ENCODE measurements at places on chromosomes 4 and X.

DNA sequence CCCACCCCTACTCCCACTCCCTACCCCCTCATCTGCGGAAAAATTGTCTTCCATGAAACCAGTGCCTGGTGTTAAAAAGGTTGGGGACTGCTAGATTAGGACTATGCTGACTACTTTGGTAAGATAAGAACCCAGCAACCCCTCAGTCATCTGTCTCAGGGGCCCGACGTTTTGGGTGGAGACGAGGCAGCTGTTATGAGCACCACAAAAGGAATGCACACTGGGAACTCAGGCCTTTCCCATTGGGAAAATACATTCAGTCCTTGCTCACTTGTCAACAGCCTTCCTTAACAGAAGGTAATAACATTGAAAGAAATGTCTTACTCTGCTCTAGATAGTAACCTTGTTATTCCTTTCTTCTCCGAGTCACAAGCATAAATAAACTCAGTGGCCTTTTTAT is 310.8 kb downstream of the AFF2 start:
- DNase-seq: no peak

DNA sequence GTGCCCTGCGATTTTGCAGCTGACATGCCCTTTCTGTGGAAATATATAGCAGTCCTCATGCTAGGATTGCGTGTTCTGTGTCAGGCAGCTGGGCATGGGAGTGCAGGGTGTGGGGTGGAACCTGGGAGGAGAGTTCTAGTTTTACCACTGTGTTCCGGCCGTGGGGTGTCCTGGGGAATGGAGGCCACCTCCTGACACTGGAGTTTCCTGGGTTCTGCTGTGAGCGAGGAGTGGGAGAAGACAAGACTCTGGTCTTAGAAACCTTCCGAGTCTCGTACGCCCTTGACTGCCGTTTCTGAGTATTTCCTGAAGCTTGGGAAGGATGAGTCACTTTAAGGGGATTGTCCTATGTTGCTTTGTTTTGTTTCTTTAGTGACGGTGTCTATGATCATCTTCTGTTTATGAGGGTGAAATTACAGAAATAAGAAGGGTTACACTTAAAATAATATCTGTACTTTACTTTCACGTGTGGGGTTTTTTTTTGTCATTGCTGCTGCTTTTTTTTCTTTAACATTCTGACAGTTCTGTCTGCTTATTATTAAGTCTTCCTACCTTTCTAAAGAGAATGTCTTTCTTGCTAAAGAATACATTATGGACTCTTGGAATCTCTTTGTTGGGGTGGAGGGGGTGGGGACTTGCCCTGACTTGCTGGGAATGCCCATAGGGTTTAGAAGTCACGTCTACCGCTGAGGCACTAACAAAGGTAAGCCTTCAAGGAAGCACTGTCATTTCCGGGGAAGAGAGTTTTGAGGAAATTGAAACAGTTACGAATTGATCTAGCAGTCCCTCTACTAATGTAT is 19.1 kb downstream of the CD99 start:
- DNase-seq: no peak

DNA sequence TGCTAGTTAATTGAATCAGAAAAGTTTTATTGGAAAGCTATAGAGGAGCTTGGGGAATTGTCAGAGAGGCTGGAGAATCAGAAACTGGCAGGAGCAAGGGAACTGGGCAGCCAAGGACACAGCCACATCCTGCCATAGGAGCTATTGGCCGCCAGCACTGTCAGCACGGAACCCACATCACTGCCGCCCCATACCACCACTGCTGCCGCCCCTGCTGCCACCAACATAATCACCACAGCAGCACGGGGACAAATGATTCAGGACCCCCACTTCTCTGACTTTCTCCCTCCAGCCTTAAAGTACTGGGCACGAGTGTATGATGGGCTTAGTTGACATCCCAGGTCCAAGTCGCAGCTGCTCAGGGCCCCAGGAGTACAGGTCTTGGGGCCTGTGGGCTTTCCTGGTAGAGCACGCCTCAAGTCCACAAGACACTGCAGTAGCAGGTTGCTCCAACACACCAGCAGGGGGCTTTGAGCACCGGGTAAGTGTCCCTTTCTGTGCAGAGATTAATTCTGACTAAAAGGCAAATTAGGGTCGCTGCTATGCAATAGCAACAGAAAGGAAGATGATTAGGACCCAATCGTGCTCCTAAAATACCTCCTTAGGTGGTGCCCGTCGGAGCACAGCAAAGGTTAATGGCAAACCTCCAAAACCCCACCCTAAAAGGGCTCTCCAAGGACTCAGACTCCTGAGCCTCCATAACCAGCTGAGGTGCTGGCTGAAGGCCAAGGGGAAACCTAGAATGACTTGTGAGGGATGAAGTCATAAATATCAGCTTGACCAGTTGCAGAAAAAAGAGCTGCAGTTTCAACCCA is 6.9 kb downstream of the PJA1 start:
- DNase-seq: no peak

DNA sequence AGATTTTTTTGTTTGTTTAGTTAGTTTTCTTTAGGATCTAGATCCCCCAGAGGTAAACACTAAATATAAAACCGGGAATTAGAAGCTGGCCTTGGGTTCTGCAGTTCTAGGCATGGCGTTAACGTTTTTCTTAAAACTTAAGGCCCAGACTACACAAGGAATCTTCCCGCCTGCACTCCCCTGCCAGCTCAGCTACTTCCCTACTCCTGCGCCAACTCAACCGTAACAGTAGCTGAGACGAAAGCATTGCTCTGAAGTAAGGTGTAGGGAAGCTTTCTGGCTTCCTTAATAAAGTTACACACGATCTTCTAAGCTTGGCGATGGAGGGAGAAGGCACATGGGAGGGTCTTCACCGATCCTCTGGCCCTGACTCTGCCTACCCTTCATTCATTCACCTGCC is 37.1 kb downstream of the CPE start:
- no peak for DNase-seq

DNA sequence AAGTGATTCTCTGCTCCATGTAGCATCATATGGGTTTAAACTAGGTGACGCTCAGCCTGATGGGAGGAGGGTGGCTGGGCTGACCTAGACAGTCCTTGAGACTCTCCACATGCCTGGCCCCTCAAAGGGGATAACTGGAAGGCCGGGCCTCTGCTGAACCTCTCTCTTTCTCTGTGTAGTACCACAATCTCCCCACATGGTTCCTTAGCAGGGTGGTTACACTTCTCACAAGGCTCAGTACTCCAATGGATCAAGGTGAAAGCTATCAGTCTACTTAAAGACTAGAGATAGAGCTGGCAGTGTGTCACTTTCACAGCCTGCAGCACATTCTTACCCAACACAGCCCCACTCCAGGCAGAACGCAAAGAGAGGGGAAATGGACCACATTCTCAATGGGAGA is 80.4 kb downstream of the LDB2 start:
- no peak for DNase-seq

GRCh38 chr4:37595875-37596680 is 90.1 kb downstream of the RELL1 start:
- DNase-seq: no peak

GRCh38 chr4:95982516-95982915 is 142.6 kb downstream of the PDHA2 start:
- DNase-seq: no peak

DNA sequence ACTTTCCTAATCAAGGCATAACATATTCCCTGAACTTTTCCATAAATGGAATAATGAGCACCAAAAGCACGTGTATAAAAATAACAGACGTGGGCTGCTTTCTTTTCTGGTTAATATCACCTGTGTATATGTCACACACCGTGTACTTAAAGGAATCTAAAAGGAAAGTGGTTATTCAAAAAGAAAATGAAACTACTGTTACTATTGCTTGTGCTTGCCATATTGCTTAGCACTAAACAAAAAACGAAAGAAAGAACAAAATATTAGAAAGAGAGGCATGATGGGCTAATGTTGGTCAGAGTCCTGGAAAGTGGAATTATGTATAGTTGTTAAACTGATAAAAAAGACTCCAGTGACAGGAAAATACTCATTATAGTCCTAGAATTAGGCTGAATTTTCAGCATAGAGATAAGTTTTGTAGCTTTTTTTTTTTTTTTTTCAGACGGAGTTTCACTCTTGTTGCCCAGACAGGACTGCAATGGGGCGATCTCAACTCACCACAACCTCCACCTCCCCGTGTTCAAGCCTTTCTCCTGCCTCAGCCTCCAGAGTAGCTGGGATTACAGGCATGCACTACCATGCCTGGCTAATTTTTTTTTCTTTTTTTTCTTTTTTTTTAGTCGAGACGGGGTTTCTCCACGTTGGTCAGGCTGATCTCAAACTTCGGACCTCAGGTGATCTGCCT is 123.2 kb downstream of the PABPC4L start:
- DNase-seq: no peak

DNA sequence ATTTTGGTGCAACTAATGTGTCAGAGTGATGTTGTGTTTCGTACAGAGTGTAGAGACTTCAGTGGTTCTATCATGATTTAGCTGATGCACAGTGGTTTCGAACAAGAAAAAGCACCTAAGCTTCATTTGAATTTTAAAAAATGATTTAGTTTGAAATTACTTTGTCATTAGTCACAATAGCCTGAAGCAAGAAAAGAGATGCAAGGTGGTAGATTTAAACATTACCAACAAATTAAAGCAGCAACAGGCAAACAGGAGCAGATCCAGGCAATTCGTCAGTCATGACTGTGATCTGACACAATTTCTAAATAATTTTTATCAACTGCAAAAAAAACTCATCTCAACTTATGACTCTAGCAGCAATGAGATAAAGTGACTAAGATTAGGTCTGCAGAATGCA is 24.6 kb upstream of the COX7B2 start:
- DNase-seq: no peak

DNA sequence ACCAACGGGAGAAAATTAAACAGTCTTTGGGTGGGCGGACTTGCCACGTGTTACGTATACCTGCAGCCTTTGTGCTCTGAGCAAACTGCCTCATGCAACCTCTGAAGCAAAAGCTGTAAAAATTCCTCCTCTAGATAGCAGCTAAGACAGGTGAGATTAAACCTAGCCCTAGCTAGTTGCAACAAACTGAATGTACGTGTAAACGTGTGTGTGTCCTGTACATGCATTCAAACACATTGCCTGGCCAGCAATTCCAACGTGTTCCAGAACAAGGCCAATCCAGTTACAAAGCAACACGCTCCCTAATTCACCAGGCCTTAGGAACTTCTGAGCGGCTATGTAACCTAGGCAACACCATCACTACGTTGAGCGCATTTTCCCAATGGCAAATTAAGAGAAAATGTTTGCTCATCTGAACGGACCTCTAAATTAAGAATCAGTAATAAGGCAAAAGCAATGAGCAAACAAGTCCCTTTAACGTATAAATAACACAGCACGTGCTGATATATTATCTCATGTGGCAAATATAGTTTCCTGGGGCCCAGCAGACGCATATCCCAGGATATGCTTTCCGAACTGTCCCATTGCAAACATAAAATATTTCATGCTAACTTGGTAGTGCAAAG is 792 bp downstream of the PPID start:
- DNase-seq: no peak

GRCh38 chr4:110195561-110196205 is 2.7 kb downstream of the ELOVL6 start:
- DNase-seq: no peak

- DNase-seq: no peak
Observed at GRCh38 chr4:165783626-165784025, 89.4 kb upstream of the TLL1 start.

DNA sequence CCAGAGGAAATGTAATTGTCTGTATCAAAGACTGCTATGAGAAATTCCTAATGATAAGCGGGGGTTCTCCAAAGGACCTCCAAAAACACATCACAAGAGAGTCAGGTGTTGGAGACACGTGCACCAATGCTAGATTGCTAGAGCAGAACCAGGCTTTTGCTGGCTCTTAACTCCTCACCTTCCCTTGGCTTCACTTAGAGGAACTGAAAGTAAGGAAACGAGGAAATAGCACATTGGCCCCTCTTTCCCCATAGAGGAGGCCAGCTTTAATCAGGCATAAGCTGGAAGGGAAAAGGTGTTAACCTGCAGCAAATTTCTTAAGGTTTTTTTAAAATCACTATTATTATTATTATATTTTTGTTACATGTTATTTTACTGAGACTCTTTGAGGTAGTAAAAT is 13.6 kb downstream of the OTC start:
- DNase-seq: no peak

DNA sequence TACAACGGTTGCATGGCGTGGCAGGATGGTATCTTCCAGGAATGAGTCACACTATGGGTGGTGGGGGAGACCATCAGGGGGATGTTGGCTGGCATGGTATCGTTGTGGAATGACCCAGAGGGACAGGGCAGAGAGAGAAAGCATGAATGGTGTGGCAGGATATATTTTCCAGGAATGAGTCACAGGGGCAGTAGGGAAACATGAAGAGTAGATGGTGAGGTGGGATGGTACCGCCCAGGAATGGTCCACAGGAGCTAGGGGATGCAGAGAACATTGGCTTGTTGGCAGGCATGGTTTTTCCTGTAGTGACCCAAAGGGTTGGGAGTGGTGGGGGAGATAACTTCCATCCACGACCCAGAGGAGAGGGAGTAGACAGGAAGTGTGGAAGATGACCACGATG is 62.4 kb downstream of the MAOA start:
- no peak for DNase-seq

GRCh38 chrX:115093191-115093590 is 75.8 kb upstream of the IL13RA2 start:
- DNase-seq: no peak

Measured in NCI-H748 treated with DMSO at 0.1 percent for 48 hours (cell line).